Caudate nucleus (tissue), 63 donors: ENCODE measurements at places on chromosomes 3 and 15.

GRCh38 chr3:131082871-131083863 is 56.5 kb downstream of the NEK11 start:
- peak; percentile 91 for DNase-seq

DNA sequence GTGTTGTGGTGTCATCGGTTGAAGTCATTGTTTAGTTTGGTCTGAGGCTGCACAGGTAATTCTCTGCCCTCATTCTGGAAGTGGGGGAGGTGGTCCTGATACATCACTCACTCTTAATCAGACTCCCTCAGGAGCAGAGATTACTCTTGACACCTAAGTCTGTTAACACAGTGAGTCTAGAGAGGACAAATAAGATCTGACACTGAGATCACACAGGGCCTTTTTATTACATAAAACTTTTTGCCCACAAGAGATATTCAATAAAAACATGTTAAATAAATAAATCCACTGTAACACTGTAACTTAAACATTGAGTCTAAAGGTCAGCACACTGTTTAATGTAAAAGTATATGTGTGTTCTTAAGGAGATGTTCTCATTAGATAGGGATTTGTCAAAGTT is 57.1 kb upstream of the MBNL1 start:
- DNase-seq, result no peak

- no peak for DNase-seq
Measured at GRCh38 chr3:32850636-32851035, 32.8 kb downstream of the TRIM71 start.

GRCh38 chr3:44596621-44597020 is 11.9 kb downstream of the ZNF660 start:
- no peak for DNase-seq

- DNase-seq, result no peak
Measured at GRCh38 chr3:56800832-56801661, 702 bp downstream of the ARHGEF3 start.

DNA sequence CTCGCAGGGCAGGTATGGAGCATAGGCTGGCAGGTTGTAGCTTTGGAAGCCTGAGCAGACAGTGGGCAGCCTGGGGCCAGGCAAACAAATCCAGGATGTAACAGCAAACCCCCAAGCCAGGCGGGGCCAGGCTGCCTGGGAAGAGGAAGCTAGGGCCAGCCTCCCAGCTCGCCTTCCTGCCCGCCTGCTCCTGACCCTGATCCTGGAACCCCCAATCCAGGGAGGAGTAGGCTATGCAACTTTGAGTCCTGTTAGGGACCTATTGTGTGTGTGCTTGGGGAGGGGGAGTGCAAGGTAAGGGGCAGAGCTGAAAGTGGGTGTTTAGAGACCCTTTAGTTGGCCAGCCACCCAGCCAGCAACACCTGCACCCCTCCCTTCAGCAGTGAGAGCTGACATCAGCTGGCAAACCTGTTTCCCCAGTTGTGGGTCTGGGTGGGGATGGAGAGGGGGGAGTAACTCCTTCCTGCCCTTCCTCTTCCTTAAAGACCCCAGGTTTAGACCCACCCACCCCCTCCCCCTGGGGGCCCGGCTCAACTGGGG is 2.5 kb downstream of the NBEAL2 start:
- DNase-seq, result no peak

DNA sequence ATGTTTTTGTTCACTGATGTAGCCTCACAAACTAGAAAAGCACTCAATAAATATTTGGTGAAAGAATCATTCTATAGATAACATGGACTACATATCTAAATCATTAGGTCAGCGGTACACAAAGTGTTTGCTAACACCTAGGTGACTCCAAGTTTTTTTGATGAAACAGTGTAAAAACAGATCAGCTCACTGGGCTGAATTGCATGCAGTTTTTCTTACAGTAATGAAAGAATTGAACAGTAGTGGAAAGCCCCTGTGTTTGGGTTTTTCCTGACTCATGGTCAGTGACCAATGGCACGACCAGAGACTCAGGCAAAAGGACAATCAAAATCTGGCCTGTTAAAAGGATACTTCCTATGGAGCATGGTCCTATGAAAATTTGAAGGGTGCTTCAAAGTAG is 384.3 kb upstream of the EPHA6 start:
- DNase-seq, result no peak

DNA sequence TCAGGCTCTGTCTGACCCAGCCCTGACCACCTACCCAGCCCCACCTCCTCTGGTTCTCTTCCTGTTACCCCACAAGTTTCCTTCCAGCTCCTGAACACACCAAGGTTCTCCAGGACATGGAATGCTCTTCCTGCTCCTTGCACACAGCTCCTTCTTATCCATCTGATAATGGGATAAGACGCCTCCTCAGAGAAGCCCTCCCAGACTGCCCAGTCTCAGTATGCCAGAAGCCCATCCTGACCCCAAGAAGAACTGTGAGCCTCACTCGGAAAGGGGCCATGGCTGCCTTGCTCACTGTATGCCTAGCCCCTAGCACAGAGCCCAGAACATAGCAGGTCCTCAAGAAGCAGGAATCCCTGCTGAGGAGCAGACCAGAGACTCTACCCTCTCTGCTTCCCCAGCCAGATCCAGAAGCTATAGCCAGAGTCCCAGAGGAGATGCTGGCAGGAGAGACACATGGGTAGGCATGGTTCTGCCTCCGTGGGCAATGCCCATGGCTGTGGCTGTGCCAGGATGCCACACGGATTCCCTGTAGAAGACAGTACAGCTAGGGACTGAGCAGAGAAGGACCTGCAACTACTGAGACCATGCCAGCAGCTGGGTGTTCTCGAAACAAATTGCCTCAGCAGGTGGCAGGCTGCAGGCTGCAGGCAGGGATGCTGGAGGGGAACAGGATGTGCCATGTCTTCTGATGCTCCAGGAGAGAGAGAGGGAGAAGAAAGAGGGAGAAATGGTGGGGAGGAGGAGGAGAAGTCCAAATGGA is 74.0 kb upstream of the LINGO1 start:
- no peak for DNase-seq

DNA sequence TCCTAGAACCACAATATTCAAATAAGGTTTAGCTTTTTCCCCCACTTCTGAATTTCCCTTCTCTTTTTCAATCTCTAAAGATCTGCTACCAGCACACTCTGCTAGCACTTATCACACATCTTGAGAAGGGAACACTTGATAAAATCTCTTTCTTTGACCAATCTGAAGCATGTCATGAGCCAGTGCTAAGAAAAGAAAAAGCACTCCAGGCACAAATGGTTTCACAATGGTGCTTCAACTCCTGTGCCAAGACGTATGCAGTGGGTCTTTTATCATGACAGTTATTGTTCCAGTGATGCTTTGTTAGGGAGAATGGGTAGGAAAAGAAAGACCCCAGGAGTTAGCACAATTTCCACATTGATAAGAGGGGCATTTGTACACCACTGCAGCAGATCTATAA is 248.4 kb downstream of the ZNF385D start:
- DNase-seq, result no peak

GRCh38 chr3:143071776-143072175 is 47.8 kb upstream of the CHST2 start:
- DNase-seq, result no peak

GRCh38 chr3:56347219-56347871 is 120.9 kb downstream of the ERC2 start:
- peak; percentile 20 for DNase-seq

DNA sequence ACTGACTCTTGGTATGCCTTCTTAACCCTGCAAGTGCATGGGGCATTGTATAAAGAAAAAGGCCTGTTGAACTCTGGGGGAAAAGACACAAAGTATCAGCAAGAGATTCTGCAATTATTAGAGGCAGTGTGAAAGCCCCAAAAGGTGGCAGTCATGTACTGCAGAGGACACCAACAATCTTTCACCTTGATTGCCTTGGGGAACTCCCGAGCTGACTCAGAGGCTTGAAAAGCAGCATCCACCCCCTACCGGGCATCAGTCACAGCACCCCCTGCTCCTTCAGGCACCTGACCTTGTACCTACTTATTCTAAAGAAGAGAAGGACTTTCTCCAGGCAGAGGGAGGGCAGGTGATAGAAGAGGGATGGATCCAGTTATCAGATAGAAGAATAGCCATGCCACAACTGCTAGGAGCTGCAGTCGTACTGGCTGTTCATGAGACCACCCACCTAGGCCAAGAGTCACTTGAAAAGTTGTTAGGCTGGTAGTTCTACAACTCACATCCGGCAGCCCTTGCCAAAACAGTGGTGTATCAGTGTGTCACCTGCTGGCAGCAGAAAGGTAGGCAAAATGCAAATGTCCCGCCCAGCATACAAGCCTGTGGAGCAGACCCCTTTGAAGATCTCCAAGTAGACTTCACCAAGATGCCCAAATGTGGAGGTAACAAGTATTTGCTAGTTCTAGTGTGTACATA is 241.6 kb upstream of the CNTN6 start:
- no peak for DNase-seq

- DNase-seq, result no peak
Measured at GRCh38 chr3:25686766-25687165, 22.1 kb upstream of the TOP2B start.

DNA sequence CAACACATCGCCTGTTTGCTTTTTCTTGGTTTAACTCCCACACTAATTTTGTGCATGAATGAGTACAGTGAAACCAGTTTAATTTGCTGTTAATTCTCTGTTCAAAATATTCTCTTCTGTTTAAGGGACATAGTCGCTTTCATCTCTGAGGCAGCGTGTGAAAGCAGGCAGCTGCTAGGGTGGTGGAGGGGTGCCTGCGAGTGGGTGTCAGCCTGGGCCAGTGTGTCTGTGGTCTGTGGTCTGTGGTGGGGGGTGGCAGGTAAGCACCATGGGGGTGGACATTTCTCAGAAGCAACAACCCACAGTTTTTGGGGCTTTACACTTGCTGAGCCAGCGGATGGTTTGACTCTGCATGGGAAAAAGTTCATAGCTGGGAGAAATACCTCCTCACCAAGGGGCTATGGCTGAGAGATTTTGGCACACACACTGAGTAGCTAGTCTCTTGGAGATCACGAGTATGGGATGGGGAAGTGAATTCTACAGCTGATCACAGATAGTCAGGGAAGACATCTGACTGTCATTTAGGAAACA is 109.2 kb downstream of the EPHB1 start:
- no peak for DNase-seq

DNA sequence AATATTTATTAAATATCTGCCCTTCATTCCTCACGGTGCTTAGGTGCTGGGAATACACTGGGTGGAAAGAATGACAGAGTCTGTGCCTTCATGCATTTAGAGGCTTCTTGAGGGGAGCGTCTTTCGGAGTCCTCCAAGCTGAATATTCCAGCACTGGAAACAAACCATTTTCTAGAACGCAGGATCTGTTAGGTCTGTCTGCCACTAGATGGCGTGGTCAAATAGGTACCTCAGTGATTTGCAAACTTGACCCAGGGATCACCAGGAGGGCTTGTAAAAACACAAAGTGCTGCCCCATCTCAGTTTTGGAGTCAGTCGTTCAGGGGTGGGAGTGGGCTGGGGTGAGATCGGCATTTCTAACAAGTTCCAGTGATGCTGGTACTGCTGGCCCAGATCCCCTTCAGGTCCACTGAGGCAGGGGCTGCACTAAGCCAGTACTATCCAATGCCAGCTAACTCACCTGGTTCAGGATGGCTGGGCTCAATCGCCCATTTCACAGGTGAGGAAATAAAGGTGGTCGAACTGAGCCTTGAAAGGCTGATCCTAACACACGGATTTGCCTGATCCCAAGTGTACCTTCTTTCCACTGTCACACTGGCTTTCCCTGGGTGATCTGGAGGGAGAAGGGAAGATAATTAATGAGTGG is 14.8 kb downstream of the ARNT2 start:
- no peak for DNase-seq

GRCh38 chr3:138497021-138497420 is 62.6 kb downstream of the ESYT3 start:
- no peak for DNase-seq
